A549 treated with CpdA at 1 μM for 4 hours (cell line): ENCODE measurements at places on chromosomes 2 and 18. TPM values are rescaled to one million over a fixed set of nuclear protein-coding genes. Genes with fewer than 3 reads are reported as not detected.

The POTEF gene
- total RNA-seq: 0.02 TPM in 1 of 5 replicates, not detected in the others

The LIMS3 gene
- not detected in 5 replicates for total RNA-seq

The SCYGR8 gene
- not detected in 5 replicates for total RNA-seq

The IGFBP2 gene
- 53.4 to 81.9 TPM (median 74.3 TPM) in 5 replicates for total RNA-seq

The G6PC2 gene
- not detected in 5 replicates for total RNA-seq

The MAP3K19 gene
- not detected in 5 replicates for total RNA-seq

The CNDP1 gene
- total RNA-seq: not detected in 5 replicates

The SLC16A14 gene
- 0.83 to 1.5 TPM (median 1.2 TPM) in 5 replicates for total RNA-seq

The TMEM169 gene
- total RNA-seq: 0.34 to 0.80 TPM (median 0.52 TPM) in 5 replicates

The ALPI gene
- total RNA-seq: not detected in 5 replicates

The DYSF gene
- 0.73 to 0.94 TPM (median 0.81 TPM) in 5 replicates for total RNA-seq

The DPYSL5 gene
- 3.6 to 5.9 TPM (median 5.2 TPM) in 5 replicates for total RNA-seq
